ENCODE measurements at places on chromosomes 12 and 14. TPM values are rescaled to one million over a fixed set of nuclear protein-coding genes. Genes with fewer than 3 reads are reported as not detected.

Gene CHD8
- 61.3 TPM for total RNA-seq

Gene PPHLN1
- 75.6 TPM for total RNA-seq

Gene LRRC43
- 2.2 TPM for total RNA-seq

Gene FAM186B
- total RNA-seq, result 0.13 TPM

Gene RPS6KL1
- total RNA-seq, result 11.5 TPM

Gene RASSF3
- total RNA-seq, result 45.2 TPM

Gene ABCD4
- 43.5 TPM for total RNA-seq

Gene MYF5
- not detected for total RNA-seq

Gene NOXRED1
- 0.07 TPM for total RNA-seq

Gene FERMT2
- 125 TPM for total RNA-seq

GRCh38 chr12:124008595-124008994 is 35.6 kb downstream of the ZNF664 start:
- no peak for DNase-seq

DNA sequence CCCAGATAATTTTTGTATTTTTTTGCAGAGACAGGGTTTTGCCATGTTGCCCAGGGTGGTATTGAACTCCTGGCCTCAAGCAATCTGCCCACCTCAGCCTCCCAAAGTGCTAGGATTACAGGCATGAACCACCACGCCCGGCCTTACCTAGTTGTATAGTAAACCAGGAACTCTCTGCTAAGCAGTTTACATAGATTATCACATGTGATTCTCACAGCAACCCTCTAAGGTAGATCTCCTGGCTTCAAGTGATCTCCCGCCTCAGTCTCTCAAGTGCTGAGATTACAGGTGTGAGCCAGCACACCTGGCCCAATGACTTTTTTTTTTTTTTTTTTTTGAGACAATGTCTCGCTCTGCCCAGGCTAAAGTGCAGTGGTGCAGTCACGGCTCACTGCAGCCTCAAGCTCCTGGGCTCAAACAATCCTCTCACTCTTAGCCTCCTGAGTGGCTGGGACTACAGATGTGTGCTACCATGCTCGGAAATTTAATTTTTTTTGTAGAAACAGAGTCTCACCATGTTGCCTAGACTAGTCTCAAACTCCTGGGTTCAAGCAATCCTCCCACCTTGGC is 26.0 kb upstream of the ATP2A2 start:
- no peak for DNase-seq

DNA sequence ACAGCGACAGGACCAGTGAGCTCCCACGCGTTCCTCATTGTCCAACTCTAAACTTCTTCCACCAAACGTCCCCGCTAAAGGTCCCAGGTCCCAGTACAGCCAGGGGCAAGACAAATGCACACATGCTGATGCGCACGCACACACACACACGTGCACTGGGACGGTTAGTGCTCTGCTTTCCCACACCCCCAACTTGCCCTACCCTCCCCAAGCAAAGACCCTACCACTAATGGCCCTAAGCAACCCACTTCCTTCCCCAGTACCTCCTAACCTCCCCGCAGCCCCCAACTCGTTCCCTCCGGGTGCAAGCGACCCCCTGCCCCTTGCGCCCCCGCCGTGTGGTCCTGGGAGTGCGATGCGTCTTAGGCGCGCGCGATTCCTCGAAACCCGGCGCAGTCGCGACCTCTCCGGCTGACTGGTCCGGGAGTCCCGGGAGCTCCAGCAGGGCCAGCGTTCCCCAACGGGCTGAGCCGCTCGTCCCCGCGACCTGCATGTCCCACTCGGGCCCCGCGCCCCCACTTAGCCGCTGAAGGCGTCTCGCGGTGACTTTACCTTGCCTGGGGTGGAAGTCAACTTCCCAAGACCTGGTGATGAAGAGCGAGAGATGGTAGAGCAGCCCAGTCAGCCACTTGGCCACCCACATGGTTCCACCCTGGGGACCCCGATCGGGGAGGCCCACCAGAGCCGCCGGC is 578 bp downstream of the ADAMTS20 start:
- no peak for DNase-seq

DNA sequence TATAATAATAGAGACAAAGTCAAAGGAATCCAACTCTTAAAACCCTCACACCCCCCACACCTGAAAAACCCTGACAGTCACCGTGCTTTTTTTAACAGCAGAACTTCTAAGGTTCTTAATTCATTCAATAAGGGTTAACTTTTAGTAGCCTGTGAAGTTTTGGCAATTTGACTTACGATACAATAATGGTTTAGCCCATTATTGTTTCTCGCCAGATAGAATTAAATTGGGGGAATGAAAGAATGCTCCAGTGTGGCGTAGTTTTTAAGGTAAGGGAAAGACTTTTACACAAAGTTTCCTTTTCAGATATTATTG is 604 bp upstream of the MAGOHB start:
- no peak for DNase-seq

DNA sequence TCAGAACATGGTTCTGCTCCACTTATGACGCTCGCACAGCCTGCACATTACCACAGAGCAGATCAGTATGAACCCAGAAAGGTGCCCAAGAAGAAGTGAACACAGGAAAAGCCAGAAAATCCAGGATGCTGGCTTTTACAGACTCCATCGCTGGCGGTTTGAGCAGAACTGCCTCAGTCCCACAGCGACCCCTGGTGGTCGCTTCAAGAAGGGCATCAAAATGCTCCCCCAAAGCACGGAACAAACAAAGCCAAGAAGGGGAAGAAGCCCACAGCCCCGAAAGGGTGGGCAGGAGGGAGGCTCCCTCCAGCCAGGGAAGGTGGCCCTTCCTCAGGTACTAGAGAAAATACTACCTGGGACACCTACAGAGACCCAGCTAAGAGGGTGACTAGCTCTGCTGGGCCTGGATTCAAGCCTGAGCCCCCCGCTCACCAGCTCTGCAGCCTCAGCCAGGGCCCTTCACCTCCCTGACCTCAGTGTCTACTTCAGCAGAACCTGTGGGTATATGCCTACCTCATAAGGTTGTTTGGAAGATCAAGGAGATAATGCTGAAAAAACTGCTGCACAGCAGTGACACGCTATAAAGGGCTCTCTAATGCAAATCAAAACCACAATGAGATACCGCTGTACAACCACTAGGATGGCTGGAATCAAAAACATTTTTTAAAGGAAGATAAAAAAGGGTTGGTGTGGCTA is 98.1 kb downstream of the NCOR2 start:
- DNase-seq, result no peak

GRCh38 chr12:110073049-110073831 is 24.9 kb upstream of the C12orf76 start:
- no peak for DNase-seq

GRCh38 chr12:7864601-7865150 is 8.0 kb downstream of the SLC2A14 start:
- no peak for DNase-seq

DNA sequence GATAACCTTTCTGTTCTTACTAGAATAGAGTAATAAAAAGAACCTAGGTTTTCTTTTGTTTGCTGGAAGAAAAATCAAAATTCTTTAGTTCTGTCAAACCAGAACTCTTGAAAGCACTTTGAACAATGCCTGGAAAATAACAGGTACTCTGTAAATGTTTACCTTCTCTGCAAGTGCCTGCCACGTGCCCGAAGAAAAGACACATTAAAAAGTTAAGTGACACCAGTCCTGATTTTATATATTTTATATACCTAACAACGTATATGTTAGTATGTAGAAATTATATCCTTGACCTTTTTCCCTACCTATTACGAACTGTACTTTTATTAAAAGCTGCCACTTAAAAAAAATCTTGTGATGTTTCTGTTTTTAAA is 976 bp downstream of the THAP2 start:
- DNase-seq, result no peak

DNA sequence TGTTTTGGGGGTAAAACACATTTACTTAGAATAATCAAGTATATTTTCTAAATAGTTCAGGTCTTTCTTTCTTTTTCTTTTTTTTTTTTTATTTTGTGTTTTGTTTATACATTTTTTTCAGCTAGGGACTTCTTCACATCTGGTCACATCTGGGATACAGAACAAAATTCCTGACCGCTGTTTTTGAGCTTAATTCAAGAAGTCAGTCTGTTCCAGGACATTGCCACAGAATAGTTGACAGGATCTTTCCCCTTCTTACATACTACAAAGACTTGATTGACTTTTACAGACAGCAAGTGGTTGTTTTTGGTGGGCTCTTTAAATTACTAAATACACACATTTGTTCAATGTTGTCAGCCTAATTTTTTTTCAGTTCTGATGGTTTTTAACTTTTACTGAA is 41.8 kb upstream of the DCN start:
- no peak for DNase-seq

DNA sequence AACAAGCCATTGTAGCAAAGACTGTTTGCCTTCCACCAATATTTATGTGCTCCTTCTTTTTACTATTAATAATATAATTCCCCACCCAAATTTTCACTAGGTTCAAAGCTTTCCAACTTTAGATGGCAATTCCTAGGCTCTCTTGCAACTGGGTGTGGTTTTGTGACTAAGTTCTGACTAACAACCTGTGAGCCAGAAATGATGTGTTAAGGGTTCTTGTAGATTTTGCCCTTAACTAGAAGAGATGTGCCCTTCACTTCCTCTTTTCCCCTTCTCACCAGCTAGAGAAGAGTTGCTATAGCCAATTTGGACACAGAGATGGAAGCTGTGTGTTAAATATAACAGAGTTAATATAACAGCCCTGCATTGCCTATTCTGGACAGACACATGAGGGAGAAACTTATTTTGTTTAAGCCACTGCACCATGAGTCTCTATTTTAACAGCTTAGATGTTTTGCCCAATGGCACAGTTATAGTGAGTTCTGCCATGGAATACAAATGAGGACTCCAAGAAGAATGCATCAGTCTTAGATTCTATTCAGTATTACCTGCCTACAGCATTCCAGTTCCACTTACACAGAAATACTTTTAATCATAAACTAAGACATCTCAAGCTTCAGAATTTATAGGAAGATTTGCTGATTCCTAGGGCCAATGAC is 216.2 kb downstream of the DUSP6 start:
- no peak for DNase-seq

GRCh38 chr14:73833530-73834260 is 17.9 kb upstream of the PTGR2 start:
- DNase-seq, result no peak

DNA sequence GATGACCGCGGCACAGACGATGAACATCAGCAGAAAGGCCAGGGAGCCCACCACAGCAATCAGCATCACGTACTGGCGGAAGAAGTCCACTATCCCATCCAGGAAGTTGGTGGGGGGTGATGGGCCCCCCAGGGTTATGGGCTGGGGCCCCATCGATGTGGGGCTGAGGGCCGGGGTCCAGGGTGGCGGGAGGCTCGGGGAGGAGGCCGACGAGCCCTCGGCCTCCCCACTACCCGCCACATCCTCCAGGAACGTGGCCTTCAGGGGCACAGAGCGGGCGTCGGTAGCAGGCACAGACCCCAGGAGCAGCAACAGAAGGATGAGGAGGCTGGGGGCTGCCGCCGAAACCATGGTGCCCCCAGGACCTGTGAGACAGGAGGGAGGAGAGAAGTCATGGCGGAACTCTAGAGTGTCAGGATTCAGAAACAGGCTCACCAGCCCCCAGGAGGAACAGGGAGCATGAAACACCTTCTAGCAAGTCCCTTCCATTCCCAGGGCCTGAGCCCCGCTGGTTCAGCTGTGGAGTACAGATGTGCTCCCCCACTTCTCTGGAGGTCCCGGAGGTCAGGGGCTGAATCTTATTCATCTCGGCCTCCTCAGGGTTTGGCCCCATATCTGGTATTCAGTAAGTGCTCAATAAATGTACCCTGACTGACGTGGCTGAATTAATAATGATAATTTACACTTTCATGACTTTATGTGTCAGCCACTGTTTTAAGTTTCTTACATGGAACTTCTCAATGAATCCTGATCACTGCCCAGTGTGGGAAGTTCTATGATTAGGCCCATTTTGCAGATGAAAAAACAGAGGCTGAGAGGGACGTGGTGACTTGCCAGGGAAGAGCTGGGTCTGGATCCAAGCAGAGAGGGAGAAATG is 5.6 kb downstream of the TMEM119 start:
- DNase-seq, result no peak

DNA sequence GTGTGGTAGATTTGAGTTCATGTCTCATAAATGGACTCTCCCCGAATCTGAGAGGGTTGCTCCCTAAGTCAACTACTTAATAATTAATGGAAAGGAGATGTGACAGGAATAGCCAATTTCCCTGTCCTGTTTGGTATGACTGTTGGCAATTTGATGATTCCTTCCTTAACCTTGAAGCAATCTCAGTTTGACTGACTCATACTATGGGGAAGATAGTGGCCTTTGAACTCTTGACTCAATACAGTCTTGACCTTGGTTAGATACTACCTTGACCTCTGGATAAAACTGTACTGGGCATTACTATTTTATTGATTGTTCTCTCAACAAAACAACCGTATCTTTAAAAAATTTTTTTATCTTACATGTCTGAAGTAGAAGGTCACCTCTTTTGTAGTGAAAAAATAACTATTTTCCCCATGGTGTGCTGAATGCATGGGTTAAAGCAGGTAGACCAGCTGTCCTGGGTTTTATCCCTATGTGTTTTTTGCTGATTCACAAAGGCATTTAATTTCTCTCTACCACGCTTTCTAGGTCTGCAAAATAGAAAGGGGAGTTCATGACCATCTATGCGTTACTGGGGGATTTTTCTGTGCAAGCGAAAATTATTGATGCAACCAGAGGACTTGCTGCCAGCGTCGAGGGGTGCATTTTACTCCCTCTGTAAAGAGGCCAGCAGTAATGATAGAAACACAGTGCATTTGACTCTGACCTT is 80.1 kb downstream of the ETV6 start:
- DNase-seq, result no peak

GRCh38 chr14:96098309-96098998 is 59.3 kb downstream of the C14orf132 start:
- DNase-seq, result no peak

- no peak for DNase-seq
Measured at GRCh38 chr14:77290705-77291104, 19.7 kb upstream of the NGB start.

- no peak for DNase-seq
Measured at GRCh38 chr14:36967892-36968555, 204.4 kb downstream of the SLC25A21 start.

DNA sequence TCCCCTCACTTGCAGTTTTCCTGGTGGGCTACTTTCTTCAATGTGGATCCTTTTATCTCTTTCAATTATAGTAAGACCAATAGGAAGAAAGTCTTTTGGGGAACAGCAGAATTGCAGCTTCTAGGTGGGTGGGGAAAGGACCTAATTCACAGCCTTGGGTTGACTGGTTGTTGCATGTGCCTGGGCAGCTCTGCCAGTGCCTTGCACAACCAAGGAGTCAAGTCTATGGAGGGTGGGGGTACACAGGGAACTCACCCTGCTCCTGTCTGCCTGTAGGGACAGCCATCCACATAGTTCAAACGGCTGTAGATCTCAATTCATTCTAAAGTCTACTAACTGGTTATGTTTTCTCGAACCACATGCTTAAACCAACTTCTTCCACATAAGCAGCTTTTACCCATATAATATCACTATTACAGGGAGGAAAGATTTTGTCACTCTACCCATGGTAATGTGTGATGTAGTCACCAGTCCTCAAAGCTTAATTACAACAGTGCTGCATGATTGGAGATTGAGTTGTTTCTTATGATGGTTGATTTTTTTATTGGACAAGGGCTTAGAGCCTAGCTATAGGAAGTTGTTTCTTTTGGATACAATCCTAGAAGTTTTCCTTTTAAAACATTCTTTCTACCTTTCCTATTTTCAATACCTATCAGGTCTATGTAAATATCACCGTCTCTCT is 117.7 kb upstream of the FRMD6 start:
- DNase-seq, result no peak

Data from pulmonary artery endothelial cell (primary cell).